NCI-H146 (cell line): ENCODE measurements at places on chromosomes 3 and 15.

GRCh38 chr15:71997691-71998090 is 120.3 kb downstream of the MYO9A start:
- DNase-seq, result no peak

DNA sequence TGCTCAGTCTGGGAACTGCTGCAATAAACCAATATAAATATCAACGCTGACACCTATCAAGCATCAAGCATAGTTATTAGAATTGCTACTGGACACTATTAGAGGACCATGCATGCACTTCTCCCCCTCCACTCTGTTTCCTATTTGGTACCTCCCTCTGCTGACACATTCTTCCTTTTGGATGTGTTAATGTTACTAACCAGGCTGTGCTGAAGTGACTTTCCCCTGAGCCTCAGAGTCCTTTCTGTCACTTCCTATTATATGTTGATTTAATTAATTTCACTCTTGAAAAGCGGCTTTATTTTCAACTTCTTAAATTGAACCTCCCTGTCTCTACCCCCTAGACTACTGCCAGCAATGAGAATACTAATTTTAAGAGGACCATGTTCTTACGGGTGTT is 379.1 kb downstream of the MCTP2 start:
- no peak for DNase-seq

GRCh38 chr3:152419748-152420147 is 151.0 kb downstream of the MBNL1 start:
- no peak for DNase-seq

GRCh38 chr3:126546549-126547239 is 12.0 kb downstream of the C3orf22 start:
- no peak for DNase-seq

GRCh38 chr3:147402159-147402558 is 4.2 kb downstream of the ZIC4 start:
- DNase-seq, result no peak

DNA sequence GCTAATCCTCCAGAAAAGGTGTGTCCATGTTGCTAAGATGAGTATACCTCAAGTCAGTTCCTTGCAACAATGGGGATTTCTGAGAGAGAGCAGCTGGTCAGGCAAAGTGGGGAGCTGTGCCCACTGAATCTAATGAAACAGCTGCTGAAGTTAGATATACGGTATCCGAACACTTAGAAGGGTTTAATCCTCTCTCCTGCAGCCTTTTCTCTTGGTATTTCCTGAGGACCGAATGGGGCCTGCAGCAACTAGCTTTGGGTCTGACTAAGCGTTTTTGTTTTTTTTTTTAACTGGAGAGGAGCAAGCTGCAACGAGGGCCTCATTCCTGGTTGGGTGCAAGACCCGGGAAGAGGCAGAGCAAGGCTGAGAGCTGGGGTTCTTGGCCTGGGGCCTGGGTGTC is 37.6 kb upstream of the BNC1 start:
- DNase-seq, result no peak

GRCh38 chr15:26087881-26088280 is 224.8 kb upstream of the ATP10A start:
- DNase-seq, result no peak

DNA sequence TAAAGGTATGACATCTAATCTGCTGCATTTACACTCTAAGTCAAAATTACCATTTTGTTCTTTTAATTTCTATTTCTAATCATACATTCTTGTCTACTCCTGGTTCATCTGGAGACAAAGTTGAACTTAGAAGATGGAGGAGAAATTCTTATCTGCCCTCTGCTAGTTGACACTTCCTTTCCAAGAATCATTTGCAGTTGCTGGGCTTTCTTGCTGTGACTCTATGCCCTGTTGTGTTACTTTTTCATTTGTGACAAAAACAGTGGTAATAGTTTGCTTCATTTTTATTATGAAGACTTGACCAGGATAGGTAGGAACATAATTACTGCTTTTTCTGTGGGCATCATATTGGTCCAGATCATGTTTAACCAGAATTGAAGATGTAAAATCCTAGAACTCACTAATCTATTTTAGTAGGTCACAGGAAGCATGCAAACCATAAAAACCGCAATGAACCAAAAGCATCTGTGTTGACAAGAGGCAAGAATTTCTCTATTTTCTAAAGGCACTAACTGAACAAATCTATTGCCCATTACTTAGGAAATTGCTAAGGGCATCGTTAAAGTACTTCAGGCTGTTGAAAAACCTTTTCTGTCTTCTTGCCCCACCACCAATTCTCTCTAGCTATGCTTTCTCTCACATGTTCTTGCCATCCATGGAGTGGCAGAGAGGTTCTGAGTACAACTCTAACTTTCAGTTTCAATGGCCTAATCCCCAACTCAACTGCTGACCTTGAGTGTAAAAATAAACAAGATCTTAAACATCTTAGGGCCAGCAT is 4.2 kb upstream of the CCR2 start:
- DNase-seq, result no peak

GRCh38 chr3:20039765-20040547 is at the start of gene KAT2B:
Gene KAT2B (plus strand): TSS chr3:20040446. CDS start chr3:20040478, 32 bp downstream.
- DNase-seq, result peak; percentile 74

- no peak for DNase-seq
Measured at GRCh38 chr3:365268-365667, 168.7 kb downstream of the CHL1 start.

- DNase-seq, result no peak
Measured at GRCh38 chr3:68904578-68904977, 27.8 kb downstream of the TAFA4 start.

GRCh38 chr3:36693670-36694069 is 70.7 kb downstream of the DCLK3 start:
- no peak for DNase-seq

GRCh38 chr15:85179700-85180099 is 198.0 kb downstream of the PDE8A start:
- DNase-seq, result no peak

DNA sequence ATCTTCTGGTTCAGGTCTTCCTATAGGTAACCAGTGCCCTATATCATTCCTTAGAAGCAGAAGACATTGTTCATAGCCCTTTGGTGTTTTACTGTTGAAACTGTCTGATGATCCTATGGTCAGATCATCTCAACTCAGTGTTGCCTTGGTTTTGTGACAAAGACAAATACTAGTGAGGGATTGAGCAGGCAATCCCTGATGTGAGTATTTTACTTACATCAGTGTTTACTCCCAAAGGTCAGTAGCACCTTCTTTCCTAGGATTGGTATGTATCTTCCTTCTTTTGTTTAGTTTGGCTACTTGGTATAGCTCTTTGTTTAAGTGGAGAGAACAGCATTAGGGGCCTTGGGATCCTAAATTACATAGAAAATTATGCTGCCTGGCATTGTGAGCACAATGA is 41.1 kb downstream of the BBS4 start:
- no peak for DNase-seq
